Activated CD4-positive, alpha-beta memory T cell treated with anti-CD3 and anti-CD28 coated beads, Interleukin-2, amount 10 ng/mL, durations not matched to agents 7 days and 5 days (primary cell): ENCODE measurements at places on chromosomes 3 and 15. TPM values are rescaled to one million over a fixed set of nuclear protein-coding genes. Genes with fewer than 3 reads are reported as not detected.
A peak's percentile ranks its signal among the peaks of the same experiment; 100 is the strongest.

Gene COL6A5
- total RNA-seq: 0.03 TPM

Gene GALNT15
- not detected for total RNA-seq

Gene ATP13A5
- total RNA-seq: not detected

Gene A4GNT
- not detected for total RNA-seq

Gene GABRR3
- not detected for total RNA-seq

- no peaks in the 10 kb centered on the region for H3K27me3 ChIP-seq
- no peak for DNase-seq
- H3K36me3 ChIP-seq: peaks cover 46% of the 10 kb centered on the region
- peak overlapping the region; percentile 97 for H3K27ac ChIP-seq
Observed at GRCh38 chr15:84750583-84751092, 2.2 kb downstream of the ZNF592 start.

DNA sequence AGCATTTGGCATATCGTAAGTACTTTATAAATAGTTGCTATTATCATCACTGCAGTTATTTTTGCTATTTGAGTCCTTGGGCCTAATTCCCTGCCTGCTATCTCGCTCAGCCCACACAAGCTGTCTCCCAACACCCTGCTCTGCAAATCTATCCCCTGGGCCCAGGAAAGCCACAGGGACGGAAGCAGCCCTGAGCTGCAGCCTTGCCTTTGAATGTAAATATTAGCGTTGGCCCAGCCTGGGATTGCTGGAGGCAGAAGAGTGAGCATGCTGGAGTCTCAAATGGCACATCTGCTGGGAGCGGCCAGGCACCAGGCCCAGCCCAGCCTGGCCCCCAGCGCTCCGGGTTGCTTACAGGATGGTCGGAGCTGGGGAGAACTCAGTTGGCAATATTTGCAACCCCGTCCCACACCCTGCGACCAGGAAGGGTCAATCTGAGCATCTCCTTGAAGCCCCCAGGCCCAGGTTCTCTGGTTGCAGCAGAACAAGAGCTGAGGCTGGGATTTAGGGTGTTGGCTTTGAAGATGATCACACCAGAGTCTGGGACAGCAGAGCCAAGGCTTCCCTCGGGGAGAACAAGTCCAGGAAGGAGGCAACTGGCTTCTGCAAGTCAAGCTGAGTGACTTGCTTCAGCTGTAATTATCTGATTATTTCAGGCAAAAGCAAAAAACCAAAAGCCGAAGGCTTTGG lies 529.6 kb downstream of the SHQ1 start:
- DNase-seq: no peak
- H3K4me1 ChIP-seq: peaks cover 2% of the 10 kb centered on the region
- H3K27ac ChIP-seq: no peak overlapping the region
- H3K36me3 ChIP-seq: no peaks in the 10 kb centered on the region
- no peaks in the 10 kb centered on the region for H3K27me3 ChIP-seq
- H3K4me3 ChIP-seq: no peak overlapping the region

DNA sequence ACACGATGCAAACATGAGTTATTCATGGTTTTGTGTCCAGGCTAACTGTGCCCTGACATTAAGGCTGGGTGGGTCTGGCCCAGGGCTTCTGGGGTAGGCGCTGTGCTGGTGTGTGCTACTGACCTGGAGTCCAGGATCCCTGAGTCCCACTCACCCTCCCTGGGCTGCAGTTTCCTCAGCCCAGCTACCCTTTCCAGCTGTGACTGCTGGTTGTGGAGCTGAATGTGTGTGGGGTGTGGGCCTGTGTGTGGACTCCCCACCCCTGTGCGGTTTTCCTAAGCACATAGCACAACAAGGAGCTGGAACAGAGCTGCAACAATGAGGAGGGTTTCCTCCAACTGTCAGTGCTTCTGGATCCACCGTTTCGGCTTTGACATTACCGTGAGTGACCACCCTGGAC lies 38.0 kb downstream of the SMAD3 start:
- peaks cover 22% of the 10 kb centered on the region for H3K4me1 ChIP-seq
- no peaks in the 10 kb centered on the region for H3K27me3 ChIP-seq
- H3K4me3 ChIP-seq: peak overlapping the region; percentile 41
- no peak overlapping the region for H3K27ac ChIP-seq
